ENCODE measurements at places on chromosomes 1 and 21. TPM values are rescaled to one million over a fixed set of nuclear protein-coding genes. Genes with fewer than 3 reads are reported as not detected.

GRCh38 chr1:53048960-53049573 lies 12.9 kb upstream of the PODN start:
- no peak for DNase-seq
- H3K27ac ChIP-seq = no peak overlapping the region
- H3K36me3 ChIP-seq = peaks cover 23% of the 10 kb centered on the region
- H3K4me1 ChIP-seq = peaks cover 4% of the 10 kb centered on the region

DNA sequence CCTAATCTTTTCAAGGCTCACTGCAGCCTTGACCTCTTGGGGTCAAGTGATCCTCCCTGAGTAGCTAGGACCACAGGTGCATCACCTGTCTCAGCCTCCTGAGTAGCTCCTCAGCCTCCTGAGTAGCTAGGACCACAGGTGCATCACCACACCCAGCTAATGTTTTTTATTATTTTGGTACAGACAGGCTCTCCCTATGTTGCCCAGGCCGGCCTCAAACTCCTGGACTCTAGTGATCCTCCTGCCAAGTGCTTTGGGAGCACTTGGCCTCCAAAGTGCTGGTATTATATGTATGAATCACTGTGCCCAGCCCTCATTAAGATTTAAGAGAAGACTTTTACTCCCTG lies 58.5 kb upstream of the S1PR1 start:
- H3K27me3 ChIP-seq = no peaks in the 10 kb centered on the region
- no peak for DNase-seq
- H3K4me3 ChIP-seq = peak overlapping the region; percentile 73
- H3K27ac ChIP-seq = peak overlapping the region; percentile 96
- peaks cover 59% of the 10 kb centered on the region for H3K4me1 ChIP-seq
- peaks cover 17% of the 10 kb centered on the region for H3K36me3 ChIP-seq

DMRTA2 gene
- not detected for total RNA-seq

DNA sequence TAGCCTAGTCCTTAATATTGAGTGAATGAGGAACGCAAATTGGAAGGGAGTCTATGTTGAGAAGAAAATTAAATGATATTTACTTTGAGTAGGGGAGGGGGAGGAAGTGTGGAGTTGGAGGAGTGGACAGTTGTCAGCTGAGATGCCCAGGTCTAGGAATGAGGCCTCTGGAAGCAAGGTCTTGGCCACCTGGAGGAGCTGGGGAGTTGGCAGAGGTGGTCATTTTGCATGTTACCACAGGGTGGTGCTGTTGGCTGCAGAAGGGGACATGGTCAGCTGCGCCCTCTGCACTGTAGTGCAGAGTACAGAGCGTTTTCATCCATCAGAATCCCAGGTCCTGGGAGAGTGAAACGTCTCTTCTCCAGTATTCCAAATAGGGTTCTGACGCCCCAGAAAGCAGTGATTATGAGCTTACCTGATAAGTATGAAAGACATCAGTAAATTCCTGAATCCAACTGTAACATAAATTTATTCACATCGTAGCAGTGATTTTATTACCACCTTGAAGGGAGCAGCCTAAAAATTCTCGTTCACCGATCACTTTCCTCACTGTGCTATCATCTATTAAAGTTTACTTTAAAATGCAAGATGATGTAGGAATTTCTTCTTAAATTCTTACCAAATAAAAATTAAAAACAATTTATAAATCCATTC lies 13.8 kb downstream of the PARK7 start:
- H3K4me1 ChIP-seq = peaks cover 15% of the 10 kb centered on the region
- no peaks in the 10 kb centered on the region for H3K27me3 ChIP-seq
- H3K27ac ChIP-seq = no peak overlapping the region
- peak; percentile 52 for DNase-seq
- peaks cover 47% of the 10 kb centered on the region for H3K36me3 ChIP-seq
- H3K4me3 ChIP-seq = no peak overlapping the region

- no peak overlapping the region for H3K27ac ChIP-seq
- no peak for DNase-seq
- no peak overlapping the region for H3K4me3 ChIP-seq
- no peaks in the 10 kb centered on the region for H3K36me3 ChIP-seq
- peaks cover 5% of the 10 kb centered on the region for H3K27me3 ChIP-seq
These were observed 205.2 kb downstream of the RHOU start for GRCh38 chr1:228940526-228940925.

PIK3R3 gene
- 6.7 TPM for total RNA-seq

DNA sequence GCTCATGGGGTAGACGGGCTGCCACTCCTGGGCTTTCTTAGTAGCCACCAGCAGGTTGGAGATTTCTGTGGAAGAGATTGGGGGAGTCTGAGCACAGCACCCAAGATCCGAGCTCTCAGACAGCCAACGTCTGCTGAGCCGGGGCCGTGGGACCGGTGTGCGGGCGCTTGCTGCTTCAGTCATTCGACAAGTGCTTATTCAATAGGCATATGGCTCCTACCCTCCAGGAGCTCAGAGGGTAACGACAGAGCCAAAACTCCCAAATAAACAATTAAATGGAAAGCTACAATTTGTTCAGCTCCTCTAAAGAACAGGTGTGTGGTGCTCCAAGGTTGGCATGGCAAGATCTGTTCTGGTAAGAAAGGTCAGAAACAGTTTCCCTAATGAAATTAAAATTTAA lies 106.0 kb downstream of the RAVER2 start:
- no peak overlapping the region for H3K27ac ChIP-seq
- no peak overlapping the region for H3K4me3 ChIP-seq
- no peaks in the 10 kb centered on the region for H3K27me3 ChIP-seq
- peaks cover 45% of the 10 kb centered on the region for H3K36me3 ChIP-seq
- no peak for DNase-seq

GRCh38 chr21:27795418-27795817 lies 828.5 kb upstream of the ADAMTS5 start:
- H3K27ac ChIP-seq = no peak overlapping the region
- no peak overlapping the region for H3K4me3 ChIP-seq
- H3K36me3 ChIP-seq = no peaks in the 10 kb centered on the region
- no peaks in the 10 kb centered on the region for H3K4me1 ChIP-seq
- DNase-seq = no peak

DNA sequence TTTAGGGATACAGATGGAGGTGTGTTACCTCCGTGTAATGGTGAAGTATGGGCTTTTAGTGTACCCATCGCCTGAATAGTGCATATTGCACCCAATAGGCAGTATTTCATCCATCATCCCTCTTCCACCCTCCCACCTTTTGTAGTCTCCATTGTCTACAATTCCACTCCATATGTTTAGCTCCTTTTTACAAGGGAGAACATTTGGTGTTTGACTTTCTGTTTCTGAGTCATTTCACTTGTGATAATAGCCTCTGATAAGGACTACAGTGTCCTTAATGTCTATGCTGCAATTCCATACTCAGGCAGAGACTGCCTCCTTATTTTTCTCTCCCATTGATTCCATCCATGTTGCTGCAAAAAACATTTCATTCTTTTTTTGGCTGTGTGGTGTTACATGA lies 48.7 kb downstream of the OVGP1 start:
- H3K27me3 ChIP-seq = peaks cover 64% of the 10 kb centered on the region
- no peak overlapping the region for H3K27ac ChIP-seq
- H3K4me3 ChIP-seq = no peak overlapping the region

- no peak overlapping the region for H3K4me3 ChIP-seq
- H3K4me1 ChIP-seq = peaks cover 2% of the 10 kb centered on the region
These were observed 81.3 kb downstream of the MAST2 start for GRCh38 chr1:45884700-45885099.

- DNase-seq = peak; percentile 42
- peaks cover 9% of the 10 kb centered on the region for H3K4me1 ChIP-seq
- H3K27ac ChIP-seq = no peak overlapping the region
- H3K27me3 ChIP-seq = peaks cover 12% of the 10 kb centered on the region
- no peaks in the 10 kb centered on the region for H3K36me3 ChIP-seq
- no peak overlapping the region for H3K4me3 ChIP-seq
These were observed 31.9 kb downstream of the NEK2 start for GRCh38 chr1:211643324-211644212.

- peak overlapping the region; percentile 99 for H3K27ac ChIP-seq
- H3K36me3 ChIP-seq = peaks cover 35% of the 10 kb centered on the region
- peaks cover 50% of the 10 kb centered on the region for H3K4me1 ChIP-seq
- H3K27me3 ChIP-seq = no peaks in the 10 kb centered on the region
- DNase-seq = peak; percentile 76
These were observed 841 bp downstream of the ADSS2 start for GRCh38 chr1:244450597-244451538.

GTF2B gene
- total RNA-seq = 34.8 TPM

- peaks cover 23% of the 10 kb centered on the region for H3K27me3 ChIP-seq
- DNase-seq = no peak
- H3K4me3 ChIP-seq = no peak overlapping the region
- no peaks in the 10 kb centered on the region for H3K36me3 ChIP-seq
- H3K4me1 ChIP-seq = peaks cover 7% of the 10 kb centered on the region
These were observed 40.2 kb upstream of the ZNF496 start for GRCh38 chr1:247371801-247372259.

GFI1 gene
- total RNA-seq = 101 TPM

- no peak overlapping the region for H3K27ac ChIP-seq
- H3K36me3 ChIP-seq = no peaks in the 10 kb centered on the region
- no peaks in the 10 kb centered on the region for H3K27me3 ChIP-seq
These were observed 575.6 kb downstream of the SMYD3 start for GRCh38 chr1:245931450-245931849.

Measured in activated CD8-positive, alpha-beta memory T cell treated with anti-CD3 and anti-CD28 coated beads, Interleukin-2, amount 10 ng/mL, durations not matched to agents 7 days and 5 days (primary cell).